ENCODE measurements at places on chromosomes 12 and 14.

GRCh38 chr14:48731260-48731659 is 854.9 kb downstream of the RPS29 start:
- DNase-seq = no peak

DNA sequence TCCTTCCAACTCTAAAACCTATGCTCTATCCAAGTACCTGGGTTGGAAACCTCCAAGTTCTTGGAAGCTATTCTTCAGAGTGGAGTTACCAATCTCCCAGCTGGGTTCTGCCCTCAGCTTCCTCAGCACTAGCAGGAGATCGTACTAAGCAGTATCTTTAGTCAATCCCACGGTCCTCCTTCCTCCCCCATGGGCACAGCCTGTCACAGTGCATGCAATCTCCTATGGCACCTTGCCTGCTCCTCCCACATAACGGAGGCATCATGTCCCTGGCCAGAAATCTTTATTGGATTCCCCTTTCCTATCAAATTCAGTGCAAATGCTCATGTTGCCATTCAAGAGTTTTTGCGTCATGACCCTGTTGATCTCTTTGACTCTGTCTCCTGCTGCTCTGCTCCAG is 5.4 kb upstream of the LPAR5 start:
- no peak for DNase-seq

DNA sequence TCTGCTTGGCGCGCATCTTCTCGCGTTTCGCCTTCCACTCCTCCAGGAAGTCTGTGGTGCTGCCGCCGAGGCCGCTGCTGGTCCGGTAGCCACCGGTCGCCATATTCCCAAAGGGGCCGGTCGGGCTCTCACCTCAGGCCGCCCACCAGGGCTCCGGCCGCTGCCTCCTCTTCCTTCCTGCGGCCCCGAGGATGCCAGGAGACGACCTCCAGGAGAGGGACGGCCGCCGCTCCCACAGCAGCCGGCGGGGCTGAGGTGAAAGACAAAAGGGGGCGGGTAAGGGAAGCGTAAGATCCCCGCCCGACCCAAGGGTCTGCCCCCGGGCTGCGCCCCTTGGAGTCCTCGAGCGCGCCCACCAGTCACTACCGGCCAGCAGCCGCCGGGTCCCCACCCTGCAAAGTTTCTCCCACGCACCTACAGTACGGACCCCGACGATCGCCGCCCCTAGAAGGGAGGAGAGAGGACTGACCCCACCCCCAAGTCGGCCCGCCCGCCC is 574 bp downstream of the PAWR start:
- DNase-seq = no peak

- no peak for DNase-seq
Observed at GRCh38 chr12:52584156-52584682, 10.6 kb upstream of the KRT74 start.

DNA sequence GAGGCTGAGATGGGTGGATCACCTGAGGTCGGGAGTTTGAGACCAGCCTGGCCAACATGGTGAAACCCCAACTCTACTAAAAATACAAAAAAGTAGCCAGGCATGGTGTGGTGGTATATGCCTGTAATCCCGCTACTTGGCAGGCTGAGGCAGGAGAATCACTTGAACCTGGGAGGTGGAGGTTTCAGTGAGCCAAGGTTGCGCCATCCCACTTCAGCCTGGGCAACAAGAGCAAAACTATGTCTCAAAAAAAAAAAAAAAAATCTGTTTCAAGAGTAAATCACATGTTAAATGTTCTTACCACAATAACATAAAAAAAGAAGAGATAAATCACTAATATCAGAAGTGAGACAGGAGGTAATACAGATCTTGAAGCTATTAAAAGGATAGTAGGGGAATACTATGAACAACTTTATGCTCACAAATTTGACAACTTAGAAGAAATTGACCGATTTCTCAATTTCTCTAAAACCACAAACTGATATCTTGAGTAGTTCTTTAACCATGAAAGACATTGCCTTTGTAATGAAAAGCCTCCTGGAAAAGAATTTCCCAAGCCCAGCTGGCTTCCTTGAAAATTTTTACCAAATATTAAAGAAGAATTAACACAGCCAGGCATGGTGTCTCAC is 37.7 kb downstream of the TAOK3 start:
- no peak for DNase-seq
